ENCODE measurements at places on chromosomes 1 and 21. TPM values are rescaled to one million over a fixed set of nuclear protein-coding genes. Genes with fewer than 3 reads are reported as not detected.

DNA sequence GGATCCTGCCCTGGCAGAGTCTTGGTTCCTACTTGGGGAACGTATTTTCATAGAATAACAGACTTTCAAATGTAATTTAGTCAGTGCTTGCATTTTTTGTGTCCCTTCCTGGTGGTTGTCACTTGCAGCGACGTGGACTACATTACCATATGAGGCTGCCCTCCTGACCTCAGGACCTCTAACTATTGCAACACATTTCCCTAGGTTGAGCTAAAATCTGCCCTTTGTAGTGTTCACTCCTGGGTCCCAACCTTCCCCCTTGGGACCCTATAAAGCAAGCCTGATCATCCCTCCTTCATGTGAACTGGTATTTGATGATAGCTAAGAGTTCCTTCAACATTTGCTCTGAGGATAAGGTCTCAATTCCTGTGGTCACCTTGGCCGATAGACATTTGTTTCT lies 95.6 kb upstream of the CACNA1E start:
- DNase-seq, result no peak
- no peaks in the 10 kb centered on the region for H3K27me3 ChIP-seq
- H3K4me1 ChIP-seq, result no peaks in the 10 kb centered on the region
- H3K27ac ChIP-seq, result no peak overlapping the region

GRCh38 chr1:248824301-248824700 lies 1.4 kb downstream of the SH3BP5L start:
- H3K27me3 ChIP-seq, result no peaks in the 10 kb centered on the region
- no peak overlapping the region for H3K27ac ChIP-seq
- H3K4me1 ChIP-seq, result peaks cover 24% of the 10 kb centered on the region
- DNase-seq, result no peak
- no peak overlapping the region for H3K4me3 ChIP-seq

DNA sequence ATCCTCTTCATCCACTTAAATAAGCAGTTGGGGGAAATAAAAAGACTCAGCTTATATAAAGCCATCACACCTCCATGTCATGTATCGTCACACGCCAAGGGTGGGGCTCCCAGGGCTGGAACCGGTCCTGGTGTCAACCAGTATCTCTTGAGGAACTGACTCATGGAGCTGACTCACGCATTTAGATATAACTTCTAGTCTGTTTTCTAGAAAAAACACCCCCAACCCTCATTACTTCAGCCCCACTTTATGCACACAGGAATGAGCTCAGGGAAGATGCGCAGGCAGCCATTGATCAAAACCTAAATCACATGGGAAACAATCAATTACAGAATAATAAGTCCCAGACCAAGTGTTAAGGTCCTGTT lies 6.9 kb upstream of the IL22RA1 start:
- H3K4me1 ChIP-seq, result peaks cover 5% of the 10 kb centered on the region
- H3K36me3 ChIP-seq, result no peaks in the 10 kb centered on the region
- H3K27me3 ChIP-seq, result peaks cover 52% of the 10 kb centered on the region
- no peak overlapping the region for H3K27ac ChIP-seq

DNA sequence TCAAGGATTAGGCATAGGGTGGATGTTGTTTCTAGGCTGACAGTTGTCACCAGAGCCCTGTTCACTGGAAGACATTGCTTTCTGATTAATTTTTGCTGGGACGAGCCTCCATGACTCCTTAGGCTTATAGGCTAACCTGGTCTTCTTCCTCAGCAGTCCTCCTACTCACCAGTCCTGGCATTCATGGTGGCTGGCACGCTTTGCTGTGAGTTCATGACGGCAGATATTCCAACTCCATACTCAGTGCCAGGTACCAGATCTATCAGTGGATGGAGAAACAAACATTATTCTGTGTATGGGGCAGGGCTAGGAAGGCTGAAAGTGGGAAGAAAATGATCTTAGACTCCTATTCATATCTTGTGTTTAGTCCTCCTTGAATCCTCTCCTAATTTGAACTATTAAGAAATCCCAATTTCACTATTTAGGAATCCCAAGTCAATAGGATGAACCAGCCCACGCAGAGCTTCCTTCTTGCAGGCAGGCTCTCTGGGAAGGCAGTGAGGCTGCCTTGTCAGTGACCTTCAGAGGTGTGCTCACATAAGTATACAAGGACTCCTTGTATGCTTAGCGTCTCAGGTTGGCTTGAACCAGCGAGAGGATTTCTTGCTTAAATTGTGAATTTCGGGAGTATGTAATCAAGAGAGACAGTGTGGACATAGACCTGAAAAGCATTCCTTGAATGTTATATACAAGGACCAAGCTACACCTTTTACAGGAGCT lies 174.6 kb upstream of the KIAA0040 start:
- no peaks in the 10 kb centered on the region for H3K36me3 ChIP-seq
- no peak for DNase-seq
- H3K27ac ChIP-seq, result no peak overlapping the region
- no peaks in the 10 kb centered on the region for H3K27me3 ChIP-seq
- H3K4me1 ChIP-seq, result no peaks in the 10 kb centered on the region

DNA sequence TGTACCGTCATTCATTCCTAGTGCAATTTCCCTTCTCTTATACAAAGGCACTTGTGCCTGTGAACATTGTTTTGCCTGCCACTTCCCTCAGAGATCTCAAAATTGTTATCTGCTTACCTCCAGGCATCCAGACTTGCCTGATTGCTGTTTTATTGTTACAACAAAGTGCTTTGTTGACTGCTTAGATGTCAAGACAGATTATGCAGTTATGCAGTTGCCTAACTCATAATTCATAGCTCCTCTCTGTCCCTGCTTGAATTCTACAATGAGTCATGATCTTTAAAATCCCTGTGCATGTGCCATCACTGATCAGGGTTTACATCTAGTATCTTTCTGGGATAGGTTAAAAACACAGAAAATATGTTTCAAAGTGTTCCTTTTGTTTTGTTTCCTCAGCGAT lies 24.5 kb downstream of the CXADR start:
- peaks cover 8% of the 10 kb centered on the region for H3K27me3 ChIP-seq
- no peak overlapping the region for H3K4me3 ChIP-seq
- DNase-seq, result no peak
- no peaks in the 10 kb centered on the region for H3K4me1 ChIP-seq
- H3K36me3 ChIP-seq, result no peaks in the 10 kb centered on the region
- no peak overlapping the region for H3K27ac ChIP-seq

GRCh38 chr1:209873067-209873799 lies 45.5 kb downstream of the UTP25 start:
- peaks cover 2% of the 10 kb centered on the region for H3K4me1 ChIP-seq
- no peak overlapping the region for H3K27ac ChIP-seq
- H3K27me3 ChIP-seq, result no peaks in the 10 kb centered on the region
- H3K4me3 ChIP-seq, result no peak overlapping the region
- H3K36me3 ChIP-seq, result no peaks in the 10 kb centered on the region

GRCh38 chr1:208150833-208151458 lies 93.2 kb downstream of the PLXNA2 start:
- no peaks in the 10 kb centered on the region for H3K36me3 ChIP-seq
- no peaks in the 10 kb centered on the region for H3K4me1 ChIP-seq
- no peak overlapping the region for H3K4me3 ChIP-seq
- DNase-seq, result no peak
- no peak overlapping the region for H3K27ac ChIP-seq

- no peak for DNase-seq
- no peaks in the 10 kb centered on the region for H3K36me3 ChIP-seq
- no peak overlapping the region for H3K4me3 ChIP-seq
- H3K27ac ChIP-seq, result no peak overlapping the region
Measured at GRCh38 chr21:45620201-45620923, 23.2 kb upstream of the PCBP3 start.

GRCh38 chr1:24735509-24736375 lies 9.5 kb upstream of the CLIC4 start:
- no peak overlapping the region for H3K4me3 ChIP-seq
- peak; percentile 52 for DNase-seq
- peak overlapping the region; percentile 86 for H3K27ac ChIP-seq
- H3K36me3 ChIP-seq, result no peaks in the 10 kb centered on the region
- H3K4me1 ChIP-seq, result peaks cover 15% of the 10 kb centered on the region

- no peak overlapping the region for H3K27ac ChIP-seq
- H3K4me1 ChIP-seq, result no peaks in the 10 kb centered on the region
- DNase-seq, result no peak
- H3K27me3 ChIP-seq, result no peaks in the 10 kb centered on the region
Measured at GRCh38 chr1:225156254-225156653, 226.8 kb downstream of the DNAH14 start.

DNA sequence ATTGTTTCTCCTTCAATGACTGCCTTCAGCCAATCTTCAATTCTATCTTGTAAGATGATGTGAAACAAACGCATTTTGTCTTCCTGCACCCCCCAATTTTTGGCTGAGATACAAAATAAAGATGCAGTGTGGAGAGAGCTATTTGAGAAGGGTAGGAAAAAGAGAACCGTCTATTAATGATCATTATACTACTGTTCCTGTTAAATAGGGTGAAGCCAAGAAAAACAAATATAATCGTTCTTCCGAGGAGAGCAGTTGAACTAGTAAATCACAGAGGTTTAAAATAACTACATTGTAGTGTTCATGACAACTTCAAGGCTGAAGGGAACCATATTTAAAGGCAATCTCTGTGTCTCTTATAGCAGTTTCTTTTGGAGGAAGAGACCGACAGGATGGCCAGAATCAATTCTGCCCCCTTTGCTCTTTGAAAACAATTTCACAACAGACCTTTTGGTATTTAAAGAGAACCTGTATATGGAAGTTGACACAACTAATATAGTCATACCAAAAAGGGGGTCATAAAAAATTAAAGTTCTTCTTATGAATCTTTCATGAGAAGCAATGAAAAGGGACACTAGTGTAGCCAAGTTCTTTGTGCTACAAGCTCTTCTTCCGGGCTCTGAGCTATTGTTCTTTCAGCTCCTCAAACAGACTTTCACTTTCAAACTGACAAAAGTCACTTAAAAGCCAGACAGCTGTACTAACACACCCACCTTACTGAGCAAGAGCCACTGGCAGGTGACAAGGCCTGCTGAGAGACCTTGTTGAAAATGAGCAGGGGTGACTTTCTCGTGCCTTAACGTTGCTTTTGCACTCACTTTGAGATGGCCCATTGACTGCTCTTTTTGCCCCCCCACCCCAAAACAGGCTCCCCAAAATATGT lies 30.9 kb downstream of the PROX1 start:
- no peaks in the 10 kb centered on the region for H3K36me3 ChIP-seq
- DNase-seq, result no peak
- no peaks in the 10 kb centered on the region for H3K4me1 ChIP-seq
- no peak overlapping the region for H3K27ac ChIP-seq

GRCh38 chr1:77834771-77835334 lies 53.6 kb upstream of the NEXN start:
- H3K27ac ChIP-seq, result peak overlapping the region; percentile 53
- H3K4me1 ChIP-seq, result peaks cover 15% of the 10 kb centered on the region
- H3K36me3 ChIP-seq, result peaks cover 1% of the 10 kb centered on the region

- H3K27me3 ChIP-seq, result peaks cover 73% of the 10 kb centered on the region
- no peaks in the 10 kb centered on the region for H3K36me3 ChIP-seq
- no peaks in the 10 kb centered on the region for H3K4me1 ChIP-seq
- no peak for DNase-seq
- H3K27ac ChIP-seq, result no peak overlapping the region
- H3K4me3 ChIP-seq, result no peak overlapping the region
Measured at GRCh38 chr1:205348554-205349487, 7.9 kb downstream of the KLHDC8A start.

GRCh38 chr1:181765451-181766026 lies 282.2 kb downstream of the CACNA1E start:
- H3K4me1 ChIP-seq, result no peaks in the 10 kb centered on the region
- no peak overlapping the region for H3K4me3 ChIP-seq
- no peaks in the 10 kb centered on the region for H3K36me3 ChIP-seq
- no peak for DNase-seq

- no peaks in the 10 kb centered on the region for H3K36me3 ChIP-seq
- no peaks in the 10 kb centered on the region for H3K4me1 ChIP-seq
- no peak for DNase-seq
- peaks cover 2% of the 10 kb centered on the region for H3K27me3 ChIP-seq
- H3K27ac ChIP-seq, result no peak overlapping the region
Measured at GRCh38 chr1:192869308-192869940, 60.6 kb downstream of the RGS2 start.

DNA sequence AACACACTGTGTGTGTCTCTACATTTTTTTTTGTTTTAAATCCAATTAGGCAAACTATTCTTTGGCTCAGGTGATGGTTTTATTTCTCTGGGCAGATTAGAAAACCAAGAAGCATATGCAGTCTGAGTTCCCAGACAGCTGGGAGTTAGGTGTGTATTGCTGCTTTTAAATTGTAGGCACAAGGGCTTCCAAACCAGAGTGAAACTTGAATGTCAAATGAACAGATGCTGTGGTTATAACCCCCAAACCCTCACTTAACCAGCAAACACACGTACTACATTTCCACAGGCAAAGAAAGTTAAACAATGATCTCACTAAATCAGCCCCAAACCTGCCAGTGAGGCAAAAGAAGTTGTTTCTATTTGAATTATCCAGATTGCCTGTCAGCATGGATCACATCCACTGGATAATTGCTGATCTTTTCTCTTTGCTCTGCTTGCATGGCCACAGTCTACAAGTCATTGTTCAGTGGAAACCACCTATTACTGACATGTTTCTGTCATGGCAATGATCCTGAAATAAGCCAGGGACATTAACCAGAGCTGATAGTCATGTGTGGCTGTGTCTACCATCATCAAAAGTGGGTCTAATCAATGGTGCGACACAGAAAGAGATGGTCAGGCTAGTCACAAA lies 576.5 kb upstream of the PLXNA2 start:
- DNase-seq, result no peak
- H3K4me3 ChIP-seq, result no peak overlapping the region
- no peaks in the 10 kb centered on the region for H3K27me3 ChIP-seq
- H3K36me3 ChIP-seq, result no peaks in the 10 kb centered on the region
- H3K4me1 ChIP-seq, result no peaks in the 10 kb centered on the region
- no peak overlapping the region for H3K27ac ChIP-seq

DNA sequence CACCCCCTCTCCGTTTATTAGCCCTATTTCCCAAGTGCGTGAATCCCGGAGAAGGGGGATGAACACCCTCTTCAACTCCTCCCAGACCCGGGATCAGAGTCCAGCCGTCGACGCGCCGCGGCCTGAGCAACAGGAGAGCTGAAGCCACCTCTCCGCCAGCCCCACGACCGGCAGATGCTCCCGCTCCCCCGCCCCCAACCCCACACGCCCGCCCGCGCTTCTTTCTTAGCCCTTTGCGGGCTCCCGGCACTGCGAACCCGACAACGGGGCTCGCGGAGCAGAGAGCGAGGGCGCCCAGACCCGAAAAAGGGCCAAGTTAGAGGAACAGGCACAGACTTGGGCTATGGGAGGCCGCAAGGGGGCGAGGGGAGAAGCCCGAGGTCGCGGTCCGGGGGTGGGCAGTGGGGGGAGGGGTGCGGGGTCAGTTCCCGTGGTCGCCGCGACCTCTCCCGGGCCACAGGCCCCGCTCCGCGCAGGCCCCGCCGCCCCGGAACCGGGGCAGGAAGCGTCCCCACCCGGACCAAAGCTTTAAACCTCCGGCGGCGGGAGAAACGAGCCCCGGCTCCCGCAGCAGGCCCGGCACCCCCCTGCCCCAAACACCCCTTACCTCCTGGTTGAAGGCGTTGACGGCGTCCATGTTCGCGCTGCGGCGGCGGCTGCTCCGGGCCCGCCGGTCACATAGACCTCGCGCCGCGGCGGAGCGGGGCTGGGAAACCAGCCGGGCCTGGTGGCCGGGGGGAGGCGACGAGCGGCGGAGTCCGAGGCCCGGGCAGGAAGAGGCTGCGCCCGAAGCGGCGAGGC lies 662 bp downstream of the SCAF4 start:
- DNase-seq, result no peak
- H3K36me3 ChIP-seq, result peaks cover 1% of the 10 kb centered on the region
- no peaks in the 10 kb centered on the region for H3K27me3 ChIP-seq
- peaks cover 16% of the 10 kb centered on the region for H3K4me1 ChIP-seq

FCGR1A gene
- not detected for total RNA-seq

MTARC2 gene
- total RNA-seq, result 0.56 TPM

THEM5 gene
- total RNA-seq, result not detected

CDC42 gene
- total RNA-seq, result 609 TPM

TRIM67 gene
- total RNA-seq, result not detected

ERVH48-1 gene
- total RNA-seq, result under 0.01 TPM

Measured in IMR-90 (cell line).